ENCODE measurements at places on chromosomes 11 and 22.

- DNase-seq = no peak
Observed at GRCh38 chr11:60389279-60389910, 6.9 kb upstream of the MS4A14 start.

DNA sequence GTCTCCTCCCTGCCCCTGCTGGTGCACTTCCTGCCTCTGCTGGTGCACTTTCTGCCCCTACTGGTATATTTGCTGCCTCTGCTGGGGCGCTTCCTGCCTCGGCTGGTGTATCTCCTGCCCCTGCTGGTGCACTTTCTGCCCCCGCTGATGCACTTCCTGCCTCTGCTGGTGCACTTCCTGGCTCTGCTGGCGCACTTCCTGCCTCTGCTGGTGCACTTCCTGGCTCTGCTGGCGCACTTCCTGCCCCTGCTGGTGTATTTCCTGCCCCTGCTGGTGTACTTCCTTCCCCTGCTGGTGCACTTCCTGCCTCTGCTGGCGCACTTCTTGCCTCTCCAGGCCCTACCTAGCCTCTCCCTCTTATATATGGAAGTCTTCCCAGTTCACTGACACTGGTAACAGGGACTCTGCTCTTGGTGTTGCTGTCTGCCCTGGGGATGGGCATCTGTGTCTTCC, 10.1 kb downstream of the MTFP1 start:
- DNase-seq = no peak

DNA sequence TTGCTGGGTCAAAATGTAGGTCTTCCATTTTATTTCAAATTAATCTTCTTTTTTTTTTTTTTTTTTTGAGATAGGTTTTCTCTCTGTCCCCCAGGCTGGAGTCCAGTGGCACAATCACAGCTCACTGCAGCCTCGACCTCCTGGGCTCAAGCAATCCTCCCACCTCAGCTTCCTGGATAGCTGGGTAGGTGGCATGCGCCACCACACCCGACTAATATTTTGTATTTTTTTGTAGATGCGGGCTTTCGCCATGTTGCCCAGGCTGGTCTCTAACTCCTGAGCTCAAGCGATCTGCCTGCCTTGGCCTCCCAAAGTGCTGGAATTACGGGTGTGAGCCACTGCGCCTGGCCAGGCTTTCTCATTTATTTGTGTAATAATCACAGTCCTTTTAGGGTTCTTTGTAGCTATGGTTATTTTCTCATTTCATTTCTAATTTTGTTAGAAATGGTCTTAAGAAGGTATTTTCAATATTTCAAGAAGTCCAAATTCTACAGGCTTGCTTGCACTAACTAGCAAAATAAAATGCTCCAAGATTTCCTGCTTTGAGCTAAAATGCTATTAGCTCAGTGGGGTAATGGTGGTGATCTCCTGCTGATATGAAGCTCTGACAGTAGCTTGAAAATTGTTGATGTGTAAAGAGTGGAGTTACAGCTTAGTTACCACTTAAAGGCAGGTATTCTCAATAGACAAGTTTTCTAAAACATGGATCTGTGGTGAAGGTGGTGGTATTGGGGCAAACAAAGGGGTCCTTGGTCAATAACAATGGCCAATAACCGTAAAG, 50.0 kb downstream of the RBX1 start:
- no peak for DNase-seq

DNA sequence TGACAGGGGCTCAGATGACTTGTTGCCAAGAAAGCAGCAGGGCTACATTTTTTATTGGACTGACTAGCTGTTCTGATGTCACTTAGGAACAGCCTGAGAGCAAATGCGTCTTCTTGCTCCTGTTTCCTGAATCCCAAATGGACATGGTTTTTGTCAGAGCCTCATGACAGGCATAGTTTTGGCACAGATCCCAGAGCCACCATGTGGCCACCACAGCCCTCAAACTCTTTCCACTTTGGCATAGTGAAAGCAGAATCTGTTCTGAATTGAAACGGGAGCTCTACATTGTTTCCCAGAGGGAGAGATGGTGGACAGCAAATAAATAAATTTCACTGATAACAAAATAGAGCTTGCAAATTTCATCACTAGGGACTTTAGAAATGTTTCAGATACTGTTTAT, 222.2 kb downstream of the C11orf87 start:
- DNase-seq = peak; percentile 99

- DNase-seq = no peak
Observed at GRCh38 chr11:10476342-10476741, 21.3 kb downstream of the AMPD3 start.

All from NCI-H446 treated with DMSO at 0.1 percent for 48 hours (cell line).